ENCODE measurements at places on chromosomes 2 and 18.

DNA sequence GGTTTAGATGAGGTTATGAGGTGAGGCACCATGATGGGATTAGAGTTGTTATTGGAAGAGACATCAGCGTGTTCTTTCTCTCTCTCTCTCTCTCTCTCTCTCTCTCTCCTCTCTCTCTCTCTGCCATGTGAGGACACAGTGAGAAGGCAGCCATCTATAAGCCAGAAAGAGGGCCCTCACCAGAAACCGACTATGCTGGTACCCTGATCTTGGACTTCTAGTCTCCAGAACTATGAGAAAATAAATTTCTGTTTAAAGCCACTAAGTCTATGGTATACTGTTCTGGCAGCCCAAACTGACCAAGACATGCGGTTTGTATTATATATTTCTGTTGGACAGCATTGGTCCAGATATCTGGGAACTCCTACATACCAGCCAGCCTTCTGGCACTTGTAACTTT, 3.5 kb upstream of the LIPG start:
- DNase-seq: no peak

DNA sequence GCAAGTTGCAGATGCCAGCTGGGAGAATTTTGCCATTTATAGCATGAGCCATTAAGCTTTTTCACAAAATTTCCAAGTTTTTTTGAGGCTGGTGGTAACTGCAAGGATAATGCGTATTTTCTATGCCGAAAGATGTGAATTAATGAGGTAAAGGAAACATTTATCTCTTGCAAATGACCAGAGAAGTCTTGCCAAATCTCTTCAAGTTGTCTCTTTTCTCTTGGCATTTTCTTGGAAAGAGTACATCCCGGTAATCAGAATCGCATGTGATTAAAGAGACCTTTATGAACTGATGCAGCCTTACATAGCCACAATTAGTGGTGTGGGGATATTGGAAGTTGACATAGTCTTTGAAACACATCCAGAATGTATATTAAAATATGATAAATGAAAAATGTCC, 136.5 kb upstream of the MMADHC start:
- no peak for DNase-seq

DNA sequence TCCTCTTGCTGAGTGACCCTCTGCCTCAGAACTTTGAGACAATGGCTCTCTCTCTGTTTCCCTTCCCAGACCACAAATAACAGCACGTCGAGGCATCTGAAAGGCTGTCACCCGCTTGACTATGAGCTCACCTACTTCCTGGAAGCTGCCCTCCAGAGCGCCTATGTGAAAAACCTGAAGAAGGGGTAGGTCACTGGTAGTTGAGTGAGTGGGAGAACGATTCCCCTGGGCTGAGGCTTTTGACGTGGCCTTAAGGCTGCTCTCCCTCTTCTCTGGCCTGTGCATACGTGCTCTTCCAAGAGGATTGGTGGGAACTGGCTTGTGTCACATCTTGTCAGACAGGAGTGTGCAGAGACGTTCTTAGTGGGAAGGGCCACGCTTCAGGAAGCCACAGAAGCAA, 63.1 kb upstream of the MCFD2 start:
- no peak for DNase-seq

DNA sequence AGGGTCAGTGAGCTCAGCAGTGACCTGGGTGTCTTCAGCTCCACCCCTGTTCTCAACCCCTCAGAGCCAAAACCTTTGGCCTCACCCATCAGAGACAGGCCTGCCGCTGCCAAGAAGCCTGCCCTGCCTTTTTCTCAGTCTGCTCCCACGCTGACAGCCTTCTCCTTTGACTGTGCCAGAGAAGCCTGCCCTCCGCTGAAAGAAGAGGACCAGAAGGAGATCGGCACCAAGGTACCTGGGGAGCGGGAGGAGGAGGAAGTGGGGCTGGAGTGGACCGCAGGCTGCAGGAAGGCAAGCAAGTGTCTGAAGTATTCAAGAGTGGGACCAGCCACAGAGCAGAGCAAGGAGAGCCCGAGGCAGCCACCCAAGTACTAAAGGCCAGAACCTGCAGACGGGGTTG, 33.2 kb downstream of the TOGARAM2 start:
- DNase-seq: no peak

- DNase-seq: no peak
These were observed 300.9 kb downstream of the CYP26B1 start for GRCh38 chr2:71846669-71847291.

DNA sequence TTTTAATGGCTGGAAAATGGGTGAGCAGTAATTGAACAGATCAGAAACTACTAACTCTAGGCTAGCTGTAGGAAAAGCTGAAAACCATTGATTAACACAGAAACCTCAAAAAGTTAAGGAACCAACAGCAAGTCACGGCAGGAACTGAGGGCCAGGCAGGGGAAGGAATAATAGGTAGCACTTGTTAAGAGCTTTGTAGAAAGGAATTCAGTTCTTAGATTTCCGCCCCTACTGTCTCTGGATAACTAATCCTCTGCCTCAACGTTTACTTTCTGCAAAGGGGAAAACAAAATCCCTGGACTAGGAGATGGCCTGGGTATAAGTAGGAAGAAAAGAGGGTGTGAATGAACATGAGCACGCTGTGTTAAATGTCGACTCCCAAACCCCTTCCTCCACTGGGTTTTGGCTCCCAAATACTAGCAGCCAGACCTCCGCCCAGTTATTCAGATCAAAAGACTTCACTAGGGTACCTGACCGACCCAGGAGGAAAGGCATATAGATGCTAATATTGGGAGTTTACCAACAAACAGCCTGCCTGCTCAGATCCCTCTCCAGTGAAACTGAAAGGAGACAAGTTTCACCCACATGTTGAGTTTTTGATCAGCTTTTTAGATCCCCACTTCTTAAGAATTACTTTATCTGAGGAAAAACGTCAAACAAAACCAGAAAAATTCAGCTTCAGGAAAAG, 12.4 kb downstream of the SMAD2 start:
- no peak for DNase-seq

- DNase-seq: no peak
These were observed 1.1 kb upstream of the NEMP2 start for GRCh38 chr2:190535586-190535985.

GRCh38 chr2:197152451-197153228, 157.9 kb downstream of the ANKRD44 start:
- DNase-seq: no peak

DNA sequence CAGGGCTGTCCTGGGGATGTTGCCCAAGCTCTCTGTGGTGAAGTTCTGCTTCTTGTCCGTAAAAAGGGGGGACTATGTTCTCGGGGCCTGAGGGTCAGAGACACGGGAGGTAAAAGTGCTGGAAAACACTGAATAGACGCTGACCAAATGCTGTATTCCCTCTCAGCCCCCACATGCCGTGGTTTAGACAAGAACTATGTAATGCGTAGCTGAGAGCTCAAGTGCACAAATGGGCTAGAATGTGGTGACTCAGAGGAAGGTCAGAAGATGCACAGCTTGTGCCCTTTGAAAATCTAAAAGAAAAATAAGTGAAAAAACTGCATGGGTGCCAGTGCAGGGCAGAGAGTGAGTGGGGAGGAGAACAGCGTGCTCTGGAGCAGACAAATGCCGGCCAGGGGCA, 80.3 kb upstream of the MAP4K4 start:
- DNase-seq: no peak

DNA sequence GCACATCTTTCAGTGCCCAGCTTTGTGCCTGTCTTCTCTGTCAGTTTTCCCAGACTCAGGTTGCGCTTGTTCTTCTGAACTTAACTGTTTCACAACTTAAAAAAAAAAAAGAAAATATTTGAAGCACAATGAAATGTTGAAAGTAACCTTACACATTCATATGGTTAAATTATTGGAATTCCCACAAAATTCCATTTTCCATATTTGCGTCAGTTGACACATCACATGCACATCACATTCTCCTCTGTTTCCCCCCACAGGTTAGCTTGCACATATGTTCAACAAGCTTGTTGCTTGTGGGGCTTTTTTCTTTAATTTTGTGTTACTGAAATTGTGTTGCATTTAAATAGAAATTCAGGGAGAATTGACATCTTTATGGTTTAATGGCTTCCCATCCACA, 8.3 kb downstream of the MYO1B start:
- no peak for DNase-seq

DNA sequence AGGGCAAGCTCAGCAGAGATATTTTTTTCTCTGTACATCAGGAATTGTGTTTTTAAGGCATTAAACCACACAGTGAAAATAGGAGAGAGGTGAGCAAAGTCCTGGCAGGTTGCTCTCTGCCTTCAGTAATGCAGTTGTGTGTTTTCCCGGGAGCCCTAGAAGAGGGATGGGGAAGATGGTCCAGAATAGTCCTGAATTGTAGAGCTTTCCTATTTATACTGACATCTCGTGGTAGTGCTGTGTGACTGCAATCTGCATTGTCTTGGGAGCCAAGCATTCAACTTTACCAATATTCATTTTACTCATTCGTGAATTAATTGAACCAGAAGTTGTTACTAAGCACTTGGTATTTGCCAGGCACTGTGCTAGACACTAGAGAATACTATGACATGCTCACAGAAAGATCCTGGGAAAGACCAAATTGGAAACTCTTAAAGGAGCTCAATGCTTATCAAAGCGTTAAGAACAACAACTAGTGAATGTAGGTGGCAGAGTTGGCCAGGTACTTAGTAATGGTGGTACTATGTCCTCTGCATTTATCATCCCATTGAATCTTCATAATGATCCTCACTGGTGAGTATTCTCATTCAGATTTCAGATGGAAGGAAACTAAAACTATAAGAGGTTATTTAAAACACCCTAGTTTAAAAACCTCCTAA, 214.6 kb downstream of the TRIB2 start:
- no peak for DNase-seq

GRCh38 chr18:35464831-35465279, 32.9 kb downstream of the INO80C start:
- DNase-seq: no peak

DNA sequence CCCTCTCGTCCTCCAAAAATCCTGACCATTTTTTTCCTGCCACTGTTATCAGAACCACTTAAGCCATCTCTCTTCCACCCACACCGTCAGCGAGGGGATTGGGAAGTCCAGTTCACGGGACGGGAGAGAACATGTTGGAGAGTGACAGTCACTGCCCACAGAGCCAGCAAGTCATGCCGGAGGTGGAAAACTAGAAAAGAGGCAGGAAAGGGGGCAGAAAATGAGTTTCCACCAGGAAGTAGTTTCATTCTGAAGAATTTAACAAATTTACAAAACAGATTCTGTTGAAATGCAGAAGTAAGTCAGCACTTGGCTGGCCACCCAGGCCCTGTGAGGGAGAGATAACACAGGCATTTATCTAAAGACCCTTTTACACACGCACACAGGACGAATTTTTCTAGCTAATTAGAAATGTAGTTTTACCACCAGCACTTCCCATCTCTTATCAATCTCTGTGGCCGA, 431.3 kb downstream of the TSN start:
- DNase-seq: no peak

- no peak for DNase-seq
These were observed 216.9 kb downstream of the UXS1 start for GRCh38 chr2:105977212-105977611.

DNA sequence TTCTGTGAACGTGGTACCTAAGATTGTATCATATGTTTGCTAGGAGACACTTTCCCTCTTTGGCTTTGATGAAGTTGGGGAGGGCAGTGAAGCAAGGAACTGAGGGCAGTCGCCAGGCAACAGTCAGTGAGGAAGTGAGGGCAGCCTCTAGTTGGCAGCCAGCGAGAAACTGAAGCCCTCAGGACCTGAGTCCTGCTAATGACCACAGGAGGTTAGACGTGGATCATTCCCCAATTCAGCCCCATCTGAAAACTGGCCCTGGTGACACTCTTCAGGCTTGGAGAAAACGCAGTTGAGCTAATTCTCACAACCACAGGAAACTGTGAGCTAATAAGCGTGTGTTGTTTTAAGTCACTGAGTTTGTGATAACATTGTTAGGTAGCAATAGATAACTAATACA, 84.5 kb upstream of the REG3G start:
- DNase-seq: no peak
